ENCODE measurements at places on chromosomes 3 and 15.

GRCh38 chr15:69451951-69452691, 497 bp upstream of the RPLP1 start:
- DNase-seq = no peak

GRCh38 chr3:25306705-25307104, 121.4 kb upstream of the RARB start:
- no peak for DNase-seq

DNA sequence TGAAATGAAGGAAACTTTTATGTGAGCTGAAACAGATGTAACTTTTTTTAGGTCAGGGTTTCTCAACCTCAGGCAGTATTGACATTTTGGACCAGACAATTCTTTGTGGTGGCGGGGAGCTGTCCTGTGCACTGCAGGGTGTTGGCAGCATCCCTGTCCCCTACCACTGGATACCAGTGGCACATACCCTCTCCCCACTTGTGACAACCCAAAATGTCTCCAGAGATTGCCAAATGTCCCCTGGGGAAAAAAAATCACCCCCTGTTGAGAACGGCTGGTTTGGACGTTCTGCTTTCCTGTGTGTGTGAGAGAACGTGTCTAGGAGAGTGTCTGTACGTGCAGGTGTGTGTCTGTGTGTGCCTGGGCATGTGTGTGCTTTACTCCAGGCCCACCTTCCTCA, 30.7 kb upstream of the GRIP2 start:
- no peak for DNase-seq

DNA sequence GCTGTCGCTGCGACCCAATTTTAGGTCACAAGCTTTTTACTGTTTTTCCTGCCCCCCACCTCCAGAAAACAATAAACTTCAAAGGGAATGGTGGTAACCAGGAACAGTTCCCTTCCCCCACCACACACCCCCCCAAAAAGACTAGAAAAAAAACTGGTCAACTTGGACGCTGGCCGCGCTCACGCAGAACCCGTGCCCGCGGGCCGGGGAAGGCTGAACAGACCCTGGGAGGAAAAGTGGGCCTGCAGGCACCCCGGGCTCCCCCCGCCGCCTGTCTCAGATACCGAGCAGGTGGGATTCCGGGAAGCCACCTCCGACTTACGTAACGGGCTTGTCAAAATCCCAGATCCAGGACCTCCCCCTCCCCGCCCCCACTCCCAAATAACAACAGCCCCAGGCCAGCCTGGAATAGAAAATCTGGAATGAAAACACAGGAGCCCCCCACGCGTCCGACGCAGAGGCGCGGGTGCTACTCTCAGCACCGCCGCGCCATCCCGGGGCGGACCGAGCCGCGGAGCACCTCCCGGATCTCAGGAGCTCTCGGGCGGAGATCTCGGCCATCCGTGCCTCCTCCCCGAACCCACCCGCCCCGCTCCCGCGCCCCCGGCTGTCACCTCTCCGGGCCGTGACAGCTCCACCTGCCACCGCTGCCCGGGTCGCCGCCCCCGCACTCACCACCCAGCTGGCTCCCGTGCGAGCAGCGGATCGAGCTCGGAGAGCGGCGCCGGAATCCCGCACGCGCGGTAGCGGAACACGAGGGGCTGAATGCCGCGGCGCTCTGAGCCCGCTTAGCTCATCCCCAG, 557 bp downstream of the DENND4A start:
- peak; percentile 65 for DNase-seq

DNA sequence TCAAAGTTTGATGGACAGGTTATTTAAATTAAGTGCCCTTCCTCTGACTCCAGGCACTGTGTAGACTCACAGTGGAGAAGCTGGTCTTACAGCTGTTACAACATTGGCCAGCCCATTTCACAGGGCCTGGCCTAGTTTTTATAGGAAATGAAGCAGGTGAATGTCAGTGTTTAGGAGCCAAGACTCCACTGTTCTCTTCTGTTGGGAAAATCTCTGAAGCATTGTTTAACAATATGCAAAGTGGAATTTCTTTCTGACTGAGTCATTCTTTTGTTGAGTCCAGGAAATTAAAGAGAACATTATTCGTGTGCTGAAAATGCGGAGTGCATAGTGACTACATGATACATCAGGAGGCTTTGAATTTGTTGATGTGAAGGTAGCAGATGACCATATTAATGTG, 64.7 kb downstream of the ARRDC4 start:
- DNase-seq = no peak

DNA sequence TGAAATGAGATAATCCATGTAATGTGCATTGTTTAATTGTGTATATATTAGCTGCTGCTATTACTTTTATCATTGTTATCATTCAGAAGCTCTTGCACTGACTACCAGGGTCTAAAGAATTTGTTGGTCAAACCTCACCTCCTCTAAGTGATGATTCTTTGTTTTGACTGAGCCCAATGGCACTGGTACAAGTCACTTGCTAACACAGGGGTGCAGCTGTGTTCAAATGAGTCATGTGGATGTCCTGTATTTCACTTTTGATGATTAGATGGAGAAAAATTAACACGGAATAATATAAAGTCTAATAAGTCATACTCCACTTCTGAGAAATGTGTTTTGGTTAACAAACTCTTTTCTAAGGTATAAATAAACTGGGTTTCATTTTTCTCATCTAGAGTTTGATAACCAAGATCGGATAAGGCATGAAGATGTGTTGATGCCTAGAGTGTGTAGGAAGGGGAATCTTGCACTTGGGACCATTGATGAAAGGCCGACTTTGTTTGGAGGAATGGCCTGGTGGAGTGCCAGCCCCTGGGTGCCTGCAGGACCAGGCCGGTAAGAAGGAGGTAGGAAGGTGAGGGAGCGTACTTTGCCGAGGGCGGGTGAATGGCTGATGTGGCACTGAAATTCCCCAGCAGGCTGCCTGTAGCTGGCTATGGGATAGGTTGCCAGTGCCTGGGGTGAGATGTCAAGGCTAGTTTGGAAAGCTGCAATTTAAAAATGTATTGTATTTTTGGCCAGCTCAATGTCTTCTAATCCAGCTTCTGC, 244.7 kb upstream of the ZPLD1 start:
- DNase-seq = no peak

DNA sequence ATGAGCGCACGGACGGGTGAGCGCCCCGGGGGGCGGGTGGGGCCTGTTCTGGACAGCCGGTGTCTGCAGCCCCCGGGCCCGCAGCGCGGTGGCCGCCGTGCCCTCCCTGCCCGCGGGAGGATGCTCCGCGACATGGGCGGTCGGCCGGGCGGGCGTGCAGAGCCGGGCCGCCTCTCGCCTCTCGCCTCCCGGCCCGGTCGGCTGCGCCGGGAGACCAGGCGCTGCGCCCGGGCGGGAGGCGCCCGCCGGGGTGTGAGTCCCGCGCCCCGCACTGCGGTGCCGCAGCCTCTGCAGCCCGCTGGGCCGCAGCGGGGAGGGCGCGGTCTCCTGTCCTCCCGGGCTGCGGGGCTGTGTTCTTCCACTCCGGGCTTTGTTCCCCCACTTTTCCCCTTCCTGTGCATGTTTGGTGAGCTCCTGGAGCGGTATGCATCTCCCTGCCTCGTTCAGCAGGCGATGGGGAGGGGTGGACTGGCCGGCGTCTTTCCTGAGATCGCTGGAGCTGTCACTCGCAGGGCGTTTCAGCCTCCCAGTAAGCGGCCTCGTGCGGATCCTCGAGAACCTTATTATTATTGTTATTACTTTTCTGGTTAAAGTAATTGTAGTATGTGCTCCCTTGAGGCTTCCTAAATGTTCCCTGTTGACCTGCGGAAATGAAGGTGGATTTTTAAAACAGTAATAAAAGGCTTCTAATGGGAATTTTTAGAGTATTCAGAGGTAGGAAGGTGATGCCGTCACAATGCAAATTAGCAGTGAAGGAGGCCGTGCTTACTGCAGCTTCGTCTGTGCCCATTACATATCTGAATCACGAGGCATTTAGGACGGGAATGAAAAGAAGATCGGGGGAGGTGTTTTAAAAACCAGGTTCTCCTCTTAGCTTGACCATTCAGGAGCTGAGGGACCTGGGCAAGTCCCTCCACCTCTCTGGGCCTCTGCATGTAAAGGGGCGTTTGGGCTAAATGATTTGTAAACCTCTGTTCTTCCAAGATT, 593 bp downstream of the TMOD2 start:
- DNase-seq = peak; percentile 45

GRCh38 chr3:153399636-153400035, 237.6 kb downstream of the RAP2B start:
- DNase-seq = no peak

DNA sequence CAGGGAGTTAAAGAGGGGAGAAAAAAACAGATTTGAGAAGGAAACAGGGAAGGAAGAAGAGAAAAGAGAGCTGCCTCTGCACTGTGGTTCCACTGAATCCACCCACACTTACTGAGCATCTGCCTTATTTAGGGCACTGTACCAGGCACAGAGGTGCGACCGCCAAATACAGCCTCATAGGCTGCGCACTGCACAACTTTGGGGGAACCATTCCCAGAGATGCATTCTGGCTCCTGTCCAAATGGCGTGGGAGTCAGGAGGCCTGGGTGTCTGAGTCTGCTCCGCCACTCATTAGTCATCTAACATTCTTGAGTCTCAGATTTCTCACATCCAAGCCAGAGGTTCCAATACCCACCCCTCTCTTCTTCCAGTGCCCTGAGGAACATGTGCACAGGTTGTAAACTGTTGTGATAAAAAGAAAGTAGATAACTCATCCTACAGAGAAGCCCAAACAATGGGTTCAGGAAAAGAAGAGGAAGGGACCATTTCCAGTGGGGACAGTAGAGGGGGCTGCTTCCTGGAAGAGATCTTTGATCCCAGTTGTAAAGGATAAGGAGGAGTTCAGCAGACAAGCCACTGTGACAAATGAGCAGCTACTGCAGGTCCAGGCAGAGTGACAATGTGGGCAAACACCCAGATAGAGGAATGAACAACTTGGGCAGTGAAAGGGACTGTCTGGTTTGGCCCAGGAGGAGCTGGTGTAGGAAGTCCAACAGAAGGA, 254.6 kb downstream of the UACA start:
- no peak for DNase-seq

DNA sequence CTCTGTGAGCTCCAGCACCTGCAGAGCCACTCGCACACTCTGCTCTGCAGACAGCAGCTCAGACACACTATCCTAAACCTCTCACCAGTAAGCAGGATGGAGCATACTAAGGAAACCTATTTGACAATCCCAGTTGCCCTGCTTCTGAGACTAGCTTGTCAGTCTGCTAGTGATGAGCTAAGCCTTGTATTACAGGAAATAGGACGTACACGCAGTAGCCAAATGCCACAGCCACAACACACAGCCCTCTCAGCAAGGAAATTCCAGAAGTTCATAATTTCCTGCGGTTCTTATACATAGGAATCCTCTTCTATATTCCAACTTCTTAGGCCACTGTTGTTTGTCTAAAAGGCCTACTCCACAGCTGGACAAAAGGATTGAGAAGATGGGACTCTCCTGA, 74.5 kb downstream of the MYLK start:
- DNase-seq = peak; percentile 7

DNA sequence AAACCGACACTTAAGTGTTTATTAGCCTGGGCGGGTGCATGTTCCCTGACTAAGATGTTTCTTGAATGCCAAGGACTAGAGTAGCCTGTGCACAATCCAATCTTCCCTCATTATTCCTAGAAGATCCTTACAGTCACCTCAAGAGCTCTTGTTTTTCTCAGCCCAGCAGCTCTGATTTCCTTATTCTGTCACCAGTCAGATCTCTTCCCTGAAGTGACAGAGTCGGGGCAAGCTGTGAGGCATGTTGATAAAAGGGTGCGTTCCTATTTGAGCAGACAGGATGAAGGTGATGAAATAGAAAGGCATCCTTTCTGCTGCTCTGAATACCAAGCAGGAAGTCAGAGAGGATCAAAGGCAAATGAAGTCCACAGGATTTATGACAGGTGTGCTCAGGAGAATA, 125.6 kb upstream of the MCTP2 start:
- DNase-seq = no peak

GRCh38 chr15:35669021-35669420, 123.1 kb upstream of the DPH6 start:
- DNase-seq = no peak

DNA sequence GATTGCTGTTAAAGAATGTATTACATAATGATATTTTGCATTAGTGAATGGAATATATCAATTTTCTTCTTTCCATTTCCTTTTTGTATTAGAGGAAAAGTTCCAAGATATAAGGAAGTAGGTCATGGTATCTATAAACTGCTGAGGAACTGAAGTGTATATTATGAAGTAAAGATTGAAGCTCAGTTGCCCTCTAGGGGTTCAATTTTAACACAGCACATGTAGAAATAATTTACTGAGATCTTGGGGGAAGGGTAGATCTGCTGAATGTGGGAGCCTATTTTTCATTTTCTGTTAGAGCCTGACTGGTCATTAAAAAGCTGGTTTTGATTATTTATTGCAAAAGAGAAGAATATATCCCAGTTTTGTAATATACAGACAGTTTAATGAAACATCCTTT, 45.2 kb downstream of the CMC1 start:
- no peak for DNase-seq

DNA sequence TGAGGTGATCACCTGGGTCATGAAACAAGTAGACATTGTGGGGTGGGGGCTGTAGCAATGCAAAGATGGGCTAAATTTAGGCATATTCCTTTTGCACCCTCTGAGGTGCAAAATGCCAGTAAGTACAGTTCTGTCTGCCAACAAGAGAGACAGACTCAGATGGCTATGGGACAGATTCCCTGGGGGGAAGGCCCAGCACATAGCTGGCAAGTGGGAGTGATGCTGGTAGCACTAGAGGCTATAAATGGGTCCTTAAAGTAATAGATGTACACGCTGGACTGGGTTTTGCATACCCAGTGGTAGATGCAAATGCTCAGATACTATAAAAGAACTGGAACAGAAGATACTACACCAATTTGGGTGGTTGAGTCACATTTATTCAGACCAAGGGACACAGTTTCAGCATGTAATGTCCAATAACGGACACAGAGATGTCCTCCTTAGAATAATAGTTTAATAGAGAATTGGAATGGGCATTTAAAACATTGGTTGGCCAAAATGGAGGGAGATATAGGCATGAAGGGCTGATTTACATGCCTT, 67.4 kb upstream of the RNU6-1 start:
- no peak for DNase-seq

DNA sequence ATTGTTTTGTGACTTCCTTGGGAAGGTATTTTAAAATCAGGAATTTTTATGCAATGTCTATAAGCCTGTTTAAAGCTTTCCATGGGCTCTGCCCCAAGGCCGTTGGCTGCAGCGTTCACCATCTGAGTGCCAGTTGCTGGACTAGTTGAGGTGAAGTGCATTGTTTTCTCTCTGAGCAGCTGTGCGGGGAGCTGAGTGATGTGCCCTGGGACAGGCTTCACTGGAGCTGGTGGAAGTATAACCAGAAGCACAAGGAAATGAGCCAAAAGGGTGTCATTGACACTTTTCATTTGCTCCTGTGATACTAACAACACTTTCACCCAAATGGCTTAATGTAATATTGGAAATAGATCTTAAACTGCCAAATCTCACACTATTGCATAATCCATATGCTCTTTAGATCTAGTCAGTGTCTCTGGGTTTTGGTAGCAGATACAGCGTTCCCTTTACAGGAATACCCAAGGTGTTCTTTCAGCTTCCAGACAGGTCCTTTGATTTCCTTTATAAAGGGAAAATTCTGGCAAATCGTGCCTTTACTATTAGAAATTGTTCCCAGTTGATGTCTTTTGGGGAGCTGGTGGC, 29.2 kb downstream of the APH1B start:
- DNase-seq = no peak

- DNase-seq = no peak
These were observed 419.4 kb downstream of the RBMS3 start for GRCh38 chr3:29700256-29700655.

- no peak for DNase-seq
These were observed 152.8 kb downstream of the DNAJB8 start for GRCh38 chr3:128313935-128314334.
